Naive thymus-derived CD4-positive, alpha-beta T cell (primary cell): ENCODE measurements at places on chromosomes 16 and 17. TPM values are rescaled to one million over a fixed set of nuclear protein-coding genes. Genes with fewer than 3 reads are reported as not detected.

The CMTM4 gene
- polyA plus RNA-seq: 0.07 TPM

DNA sequence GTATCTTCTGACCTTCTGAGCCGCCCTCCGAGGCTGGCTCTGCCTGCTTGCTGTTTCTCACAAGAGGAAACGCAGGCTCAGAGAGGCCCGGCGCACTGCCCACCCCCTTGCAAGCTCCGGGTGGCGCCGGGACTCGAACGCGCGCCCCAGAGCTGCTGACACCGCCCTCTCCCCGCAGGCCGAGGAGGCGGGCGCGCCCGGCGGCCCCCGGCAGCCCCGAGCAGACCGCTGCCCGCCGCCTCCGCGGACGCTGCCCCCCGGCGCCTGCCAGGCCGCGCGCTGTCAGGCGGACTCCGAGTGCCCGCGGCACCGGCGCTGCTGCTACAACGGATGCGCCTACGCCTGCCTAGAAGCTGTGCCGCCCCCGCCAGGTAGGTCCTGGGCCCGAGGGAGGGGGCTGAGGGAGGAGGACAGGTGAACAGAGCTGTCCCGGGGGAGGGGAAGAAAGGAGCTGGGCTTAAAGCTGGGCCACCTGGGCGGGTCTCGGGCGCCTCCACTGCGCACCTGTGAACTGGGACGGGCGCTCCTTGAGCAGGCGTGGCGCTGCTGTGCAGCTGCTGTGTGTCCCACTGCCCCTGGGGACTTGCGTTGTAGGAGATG, 18.2 kb downstream of the WFDC1 start:
- no peak for DNase-seq
- H3K4me1 ChIP-seq: no peaks in the 10 kb centered on the region
- H3K36me3 ChIP-seq: no peaks in the 10 kb centered on the region
- no peak overlapping the region for H3K27ac ChIP-seq

GRCh38 chr16:19710191-19710908, 7.7 kb downstream of the KNOP1 start:
- H3K27me3 ChIP-seq: no peaks in the 10 kb centered on the region
- no peak for DNase-seq
- peaks cover 11% of the 10 kb centered on the region for H3K36me3 ChIP-seq
- no peaks in the 10 kb centered on the region for H3K4me1 ChIP-seq
- H3K27ac ChIP-seq: no peak overlapping the region

GRCh38 chr17:80647746-80648145, 103.1 kb downstream of the RPTOR start:
- H3K36me3 ChIP-seq: no peaks in the 10 kb centered on the region
- no peaks in the 10 kb centered on the region for H3K27me3 ChIP-seq
- peaks cover 70% of the 10 kb centered on the region for H3K4me1 ChIP-seq
- H3K27ac ChIP-seq: no peak overlapping the region
- no peak overlapping the region for H3K4me3 ChIP-seq

DNA sequence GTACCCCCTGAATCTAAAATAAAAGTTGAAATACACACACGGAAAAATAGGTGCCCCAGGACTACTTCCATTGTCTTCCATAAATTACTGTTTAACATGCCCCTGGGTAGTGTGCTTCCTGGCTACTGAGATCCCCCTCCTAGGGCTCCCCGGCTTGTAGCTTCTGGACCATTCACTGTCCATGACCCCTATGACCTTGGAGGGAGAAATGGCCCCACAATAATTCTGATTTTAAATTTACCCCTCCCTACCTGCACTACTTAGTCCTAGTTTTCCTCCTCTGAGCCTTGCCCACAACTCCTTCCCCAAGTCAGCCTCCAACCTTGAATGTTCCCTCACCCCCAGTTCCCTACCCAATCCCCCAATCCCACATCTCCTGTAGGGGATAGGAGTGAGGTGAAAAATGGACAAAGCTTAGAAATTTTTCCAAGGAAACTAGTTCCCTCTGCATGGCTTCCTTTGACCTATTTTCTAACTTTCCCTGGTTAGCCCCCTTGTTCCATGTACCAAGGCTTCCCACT, 9.5 kb upstream of the MSL1 start:
- DNase-seq: no peak
- H3K4me1 ChIP-seq: peaks cover 62% of the 10 kb centered on the region
- H3K36me3 ChIP-seq: no peaks in the 10 kb centered on the region
- peak overlapping the region; percentile 66 for H3K27ac ChIP-seq
- H3K4me3 ChIP-seq: no peak overlapping the region

DNA sequence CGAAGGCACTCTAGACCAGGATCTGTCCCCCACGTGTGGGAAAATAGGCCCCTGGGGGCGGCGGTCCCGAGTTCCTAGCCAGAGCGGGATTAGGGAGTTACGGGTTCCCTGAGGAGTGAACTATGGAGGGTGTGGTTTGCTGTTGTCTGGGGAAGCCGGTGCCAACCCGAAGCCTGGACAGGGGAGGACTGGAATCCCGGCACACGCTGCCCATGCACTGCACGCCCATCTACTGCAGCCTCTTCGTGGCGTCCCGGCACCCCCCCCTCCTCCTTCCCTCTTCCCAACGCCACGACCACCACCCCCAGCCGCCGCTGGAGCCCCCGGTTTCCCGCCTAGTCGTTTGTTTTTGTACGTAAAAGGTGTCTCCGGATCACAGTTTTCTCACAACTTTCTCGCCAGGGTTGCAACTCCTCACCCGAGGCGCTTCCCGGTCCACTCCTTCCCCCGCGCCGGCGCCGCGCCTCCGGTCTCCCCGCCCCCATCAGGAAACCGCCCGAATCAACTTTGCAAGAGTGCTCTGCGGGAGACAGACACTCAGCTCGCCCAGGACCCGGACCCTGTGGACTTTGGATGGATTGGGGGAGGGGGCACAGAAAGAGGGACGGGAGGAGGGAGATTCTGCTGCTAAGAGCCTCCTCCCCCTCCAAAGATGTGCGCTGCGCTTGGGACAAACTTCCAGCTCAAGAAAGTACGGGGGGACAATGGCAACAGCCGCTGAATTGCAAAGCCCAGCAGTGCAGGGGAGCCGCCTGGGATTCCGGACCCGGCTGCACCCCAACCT, 1.4 kb upstream of the LHX1 start:
- DNase-seq: no peak
- no peak overlapping the region for H3K27ac ChIP-seq
- H3K4me3 ChIP-seq: peak overlapping the region; percentile 27
- H3K27me3 ChIP-seq: peaks cover 83% of the 10 kb centered on the region

DNA sequence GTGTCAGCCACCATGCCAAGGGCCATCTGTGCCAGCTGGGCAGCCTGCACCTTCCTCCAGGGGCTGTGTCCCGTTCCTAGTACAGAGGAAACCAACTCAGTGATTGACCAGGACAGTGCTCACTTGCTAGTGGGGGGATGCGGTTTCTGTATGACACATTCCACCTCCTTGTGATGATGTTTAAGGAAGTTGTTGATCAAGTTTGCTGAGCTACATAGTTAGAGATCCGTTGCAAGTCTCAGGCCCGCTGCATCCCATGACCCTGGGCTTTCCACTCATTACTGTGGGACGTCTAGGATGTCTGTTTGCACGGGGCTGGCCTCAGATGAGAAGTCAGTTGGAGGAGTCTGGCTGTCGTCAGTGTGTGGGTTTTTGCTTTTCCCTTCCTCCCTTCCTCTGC, 33.6 kb downstream of the RNF213 start:
- H3K27me3 ChIP-seq: no peaks in the 10 kb centered on the region
- no peak for DNase-seq
- no peak overlapping the region for H3K4me3 ChIP-seq
- no peak overlapping the region for H3K27ac ChIP-seq
- H3K36me3 ChIP-seq: peaks cover 97% of the 10 kb centered on the region

- no peak overlapping the region for H3K4me3 ChIP-seq
- DNase-seq: no peak
- no peak overlapping the region for H3K27ac ChIP-seq
- H3K36me3 ChIP-seq: no peaks in the 10 kb centered on the region
- H3K4me1 ChIP-seq: no peaks in the 10 kb centered on the region
Measured at GRCh38 chr17:67542219-67543114, 165.4 kb downstream of the PITPNC1 start.

The CCDC102A gene
- 9.4 TPM for polyA plus RNA-seq

The KANSL1 gene
- polyA plus RNA-seq: 24.0 TPM

- no peak overlapping the region for H3K4me3 ChIP-seq
- no peaks in the 10 kb centered on the region for H3K36me3 ChIP-seq
- H3K4me1 ChIP-seq: no peaks in the 10 kb centered on the region
Measured at GRCh38 chr17:56099649-56100048, 53.6 kb upstream of the ANKFN1 start.

DNA sequence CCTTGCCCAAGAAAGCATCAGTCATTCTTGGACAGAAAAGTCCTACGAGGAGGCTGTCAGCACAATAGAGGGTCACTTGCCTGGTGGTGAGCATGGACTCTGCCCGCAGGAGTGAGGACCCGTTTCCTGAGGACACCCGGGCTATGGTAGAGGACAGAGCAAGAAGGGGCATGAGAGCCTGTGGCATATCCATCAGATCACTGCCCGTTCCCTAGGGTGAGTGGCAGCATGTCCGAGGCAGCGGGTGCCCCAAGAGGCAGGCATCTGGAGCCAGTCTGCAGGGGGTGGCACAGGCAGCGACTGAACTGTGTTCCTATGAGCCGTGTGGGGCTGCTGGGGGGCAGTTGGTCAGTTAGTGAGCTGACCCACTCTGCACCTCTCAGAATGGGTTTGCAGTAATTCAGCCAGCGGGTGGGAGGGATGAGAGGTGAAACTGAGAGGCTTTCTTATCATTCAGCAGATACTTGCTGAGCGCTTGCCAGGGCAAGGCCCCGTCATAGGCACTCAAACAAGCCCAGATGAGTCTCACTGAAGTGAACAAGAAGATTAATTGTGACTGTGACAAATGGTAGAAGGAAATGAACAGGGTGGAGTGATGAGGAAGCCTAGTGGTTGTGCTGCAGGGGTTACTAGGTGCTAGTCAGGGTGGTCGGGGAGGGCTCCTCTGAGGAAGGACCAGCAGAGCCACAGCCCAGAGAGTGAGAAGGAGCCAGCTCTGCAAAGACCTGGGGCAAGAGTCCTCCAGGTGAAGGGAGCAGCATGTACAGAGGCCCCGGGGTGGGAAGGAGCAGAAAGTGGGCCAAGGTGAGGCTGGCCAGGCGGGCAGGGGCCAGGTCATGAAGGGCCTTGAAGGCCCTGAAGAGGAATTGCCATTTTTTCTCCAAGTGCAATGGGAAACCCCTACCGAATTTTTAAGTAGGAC, 87.9 kb downstream of the CLEC16A start:
- H3K36me3 ChIP-seq: peaks cover 68% of the 10 kb centered on the region
- H3K27ac ChIP-seq: no peak overlapping the region
- no peaks in the 10 kb centered on the region for H3K27me3 ChIP-seq
- no peak for DNase-seq
- H3K4me1 ChIP-seq: no peaks in the 10 kb centered on the region

- no peak overlapping the region for H3K4me3 ChIP-seq
- H3K27me3 ChIP-seq: no peaks in the 10 kb centered on the region
- no peaks in the 10 kb centered on the region for H3K36me3 ChIP-seq
Measured at GRCh38 chr17:69608141-69608540, 193.6 kb downstream of the MAP2K6 start.

DNA sequence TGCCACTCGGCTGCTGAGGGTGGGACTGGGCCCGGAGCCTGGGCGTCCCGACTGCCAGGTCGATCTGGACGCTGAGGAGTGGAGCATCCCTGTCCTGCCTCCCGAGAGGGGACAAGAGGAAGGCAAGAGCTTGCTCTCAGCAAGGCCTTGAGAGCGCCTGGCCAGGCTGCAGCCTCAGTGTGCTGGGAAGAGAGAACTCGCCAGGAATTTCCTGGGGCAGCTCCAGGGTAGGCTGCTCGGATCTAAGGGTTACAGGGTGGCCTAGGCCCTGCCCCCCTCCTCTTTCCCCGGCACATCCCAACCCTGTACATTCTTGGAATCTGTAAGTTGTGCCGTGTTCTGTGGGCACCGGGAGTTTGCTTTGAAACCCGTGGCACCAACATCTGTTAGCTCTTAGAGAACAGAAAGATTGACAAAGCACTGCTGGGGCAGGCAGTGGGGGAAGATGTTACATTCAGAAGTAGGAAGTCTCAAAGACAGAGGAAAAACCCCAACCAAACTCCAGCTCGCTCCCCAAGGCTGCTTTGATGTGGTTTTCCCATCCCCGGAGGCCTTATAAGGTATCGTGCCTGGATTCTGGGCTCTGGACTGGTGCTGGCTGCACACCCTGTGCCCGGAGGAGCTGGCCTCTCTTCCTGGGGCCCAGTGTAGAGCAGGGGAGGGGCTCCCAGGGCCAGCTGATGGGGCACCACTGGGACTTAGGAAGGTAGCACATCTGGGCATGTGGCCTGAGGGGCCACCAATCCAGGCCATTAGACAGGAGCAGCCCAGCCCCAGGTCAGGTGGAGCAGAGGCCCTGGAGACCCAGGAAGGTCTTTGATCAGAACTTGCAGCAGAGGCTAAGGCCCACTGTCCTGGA, 55.2 kb downstream of the NKD1 start:
- H3K4me1 ChIP-seq: peaks cover 13% of the 10 kb centered on the region
- DNase-seq: no peak
- H3K27me3 ChIP-seq: no peaks in the 10 kb centered on the region
- no peaks in the 10 kb centered on the region for H3K36me3 ChIP-seq

- H3K27ac ChIP-seq: no peak overlapping the region
- no peak for DNase-seq
- H3K27me3 ChIP-seq: no peaks in the 10 kb centered on the region
- no peaks in the 10 kb centered on the region for H3K36me3 ChIP-seq
- H3K4me3 ChIP-seq: no peak overlapping the region
- no peaks in the 10 kb centered on the region for H3K4me1 ChIP-seq
Measured at GRCh38 chr16:27906883-27907282, 156.6 kb downstream of the GSG1L start.

DNA sequence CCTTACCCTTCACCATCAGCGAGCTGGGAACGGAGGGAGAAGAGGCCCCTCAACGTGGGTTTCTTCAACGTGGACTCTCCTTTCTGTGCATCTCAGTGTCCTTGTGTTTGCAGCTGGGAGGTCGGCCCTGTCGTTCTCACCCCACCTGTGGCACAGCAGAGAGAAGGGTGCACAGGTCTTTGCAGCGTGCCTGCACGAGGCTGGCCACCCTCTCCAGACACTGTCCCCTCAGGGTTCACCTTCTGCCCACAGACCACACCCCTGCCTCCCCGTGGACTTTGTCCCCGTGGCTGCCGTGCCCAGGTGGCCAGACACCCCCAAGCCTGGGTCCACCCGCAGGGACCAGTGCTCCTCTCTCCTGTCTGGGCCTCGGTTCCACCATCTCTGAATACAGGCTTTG, 7.3 kb upstream of the WDR45B start:
- no peak overlapping the region for H3K27ac ChIP-seq
- DNase-seq: no peak
- H3K4me3 ChIP-seq: no peak overlapping the region
- no peaks in the 10 kb centered on the region for H3K27me3 ChIP-seq
- H3K4me1 ChIP-seq: no peaks in the 10 kb centered on the region

The KRT40 gene
- polyA plus RNA-seq: not detected

- no peak overlapping the region for H3K4me3 ChIP-seq
- no peak for DNase-seq
- no peaks in the 10 kb centered on the region for H3K27me3 ChIP-seq
- H3K4me1 ChIP-seq: no peaks in the 10 kb centered on the region
Measured at GRCh38 chr16:47895146-47895545, 260.6 kb downstream of the ABCC12 start.

- no peaks in the 10 kb centered on the region for H3K36me3 ChIP-seq
- H3K4me1 ChIP-seq: no peaks in the 10 kb centered on the region
- no peaks in the 10 kb centered on the region for H3K27me3 ChIP-seq
- no peak overlapping the region for H3K4me3 ChIP-seq
Measured at GRCh38 chr16:1757714-1758461, 13.5 kb downstream of the NME3 start.

The SLC5A11 gene
- polyA plus RNA-seq: not detected
